ENCODE measurements at places on chromosomes 11 and 22.

GRCh38 chr11:93984196-93984567 is 37.0 kb upstream of the HEPHL1 start:
- no peak for DNase-seq

- DNase-seq: no peak
Measured at GRCh38 chr22:33897448-33897835, 22.8 kb downstream of the LARGE1 start.

DNA sequence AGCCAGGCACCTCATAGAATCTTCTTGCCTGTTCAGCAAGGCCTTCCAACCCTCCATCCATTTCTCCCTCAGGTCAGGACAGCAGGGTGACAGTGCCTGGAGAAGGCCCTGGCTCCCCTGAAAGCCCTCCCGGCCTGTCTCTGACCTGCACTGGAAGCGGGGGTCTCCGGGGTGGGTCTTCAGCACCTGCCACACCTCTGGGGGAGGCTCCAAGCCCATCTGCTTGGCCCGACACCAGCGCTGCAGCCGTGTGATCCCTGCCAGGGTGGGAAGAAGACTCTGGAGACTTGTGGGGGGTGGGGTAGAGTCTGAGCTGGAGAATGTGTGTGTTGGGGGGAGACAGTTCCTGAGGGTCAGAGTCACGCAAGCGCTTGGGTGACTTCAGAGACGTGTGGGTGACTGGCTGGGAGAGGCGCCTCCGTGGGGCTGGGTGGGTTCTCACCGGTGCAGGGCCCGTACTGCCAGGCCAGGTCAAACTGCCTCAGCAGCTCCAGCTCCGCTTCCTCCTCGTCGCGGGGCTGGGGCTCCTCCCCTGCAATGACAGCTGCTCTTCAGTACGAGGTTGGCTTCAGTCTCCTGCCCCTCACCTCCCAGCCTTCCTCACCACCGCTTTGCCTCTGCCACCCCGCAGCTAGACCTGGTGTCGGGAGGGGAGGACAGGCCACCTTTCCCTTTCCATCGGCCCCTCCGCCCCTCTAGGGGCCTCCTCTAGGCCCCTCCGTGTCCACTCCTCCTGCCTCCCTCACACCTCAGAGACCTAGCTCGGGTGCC is 615 bp downstream of the POLD4 start:
- DNase-seq: no peak

DNA sequence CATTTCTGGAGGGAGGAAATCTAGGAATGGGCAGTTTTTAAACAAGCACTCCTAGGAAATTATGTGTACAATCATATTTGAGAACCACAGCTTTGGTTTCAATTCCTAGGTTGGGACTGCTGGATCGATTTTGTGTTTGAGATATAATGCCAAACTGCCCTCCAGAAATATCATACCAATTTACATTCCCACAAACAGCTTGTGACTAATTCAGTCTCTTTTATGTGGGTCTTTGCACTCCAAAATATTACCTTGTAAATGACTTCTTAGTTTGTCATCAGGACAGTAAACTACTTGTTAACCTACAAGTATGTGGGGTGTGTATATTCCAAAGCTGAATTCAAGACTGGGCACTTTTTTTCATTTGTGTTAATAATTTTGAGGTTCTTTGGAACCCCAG is 9.8 kb upstream of the BARX2 start:
- no peak for DNase-seq

- no peak for DNase-seq
Measured at GRCh38 chr22:35947794-35948425, 80.7 kb downstream of the RBFOX2 start.

DNA sequence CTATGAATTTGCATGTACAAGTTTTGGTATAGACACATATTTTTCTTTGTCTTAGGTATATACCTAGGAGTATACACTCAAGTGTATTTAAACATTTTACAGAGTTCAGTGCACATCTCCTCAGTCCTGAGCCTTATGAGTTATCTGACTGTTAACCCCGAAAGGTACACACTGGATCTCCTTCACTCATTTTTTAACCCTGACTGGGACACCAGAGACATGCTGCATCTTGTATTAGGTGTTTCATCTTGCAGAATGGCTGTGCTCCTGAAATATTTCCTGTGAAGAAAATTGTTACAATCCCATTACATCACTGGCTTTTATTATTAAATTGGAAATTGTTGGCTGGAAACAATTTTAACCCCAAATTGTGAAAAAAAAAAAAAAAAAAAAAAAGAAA is 15.3 kb downstream of the PARVA start:
- no peak for DNase-seq

- DNase-seq: no peak
Measured at GRCh38 chr11:44673688-44674087, 53.1 kb upstream of the TSPAN18 start.

- no peak for DNase-seq
Measured at GRCh38 chr11:45043755-45044475, 93.2 kb upstream of the TP53I11 start.

DNA sequence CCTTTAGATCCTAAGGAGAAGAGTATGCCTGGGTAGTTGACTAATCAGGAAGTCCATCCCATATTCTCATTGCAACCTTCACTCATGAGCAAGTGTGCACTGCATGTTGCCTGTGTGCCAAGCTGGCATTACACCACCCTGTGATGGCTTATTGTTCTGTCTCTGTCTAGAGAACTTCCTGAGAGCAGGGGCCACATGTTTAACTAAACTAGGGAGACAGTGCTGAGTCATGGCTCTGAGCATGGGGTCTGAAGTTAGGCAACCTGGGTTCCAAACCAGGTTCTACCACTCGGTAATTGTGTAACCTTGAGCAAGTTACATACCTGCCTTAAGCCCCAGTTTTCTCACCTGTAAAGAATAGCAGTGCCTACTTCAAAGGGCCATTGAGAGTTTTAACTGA is 39.6 kb downstream of the CSNK2A3 start:
- DNase-seq: no peak

DNA sequence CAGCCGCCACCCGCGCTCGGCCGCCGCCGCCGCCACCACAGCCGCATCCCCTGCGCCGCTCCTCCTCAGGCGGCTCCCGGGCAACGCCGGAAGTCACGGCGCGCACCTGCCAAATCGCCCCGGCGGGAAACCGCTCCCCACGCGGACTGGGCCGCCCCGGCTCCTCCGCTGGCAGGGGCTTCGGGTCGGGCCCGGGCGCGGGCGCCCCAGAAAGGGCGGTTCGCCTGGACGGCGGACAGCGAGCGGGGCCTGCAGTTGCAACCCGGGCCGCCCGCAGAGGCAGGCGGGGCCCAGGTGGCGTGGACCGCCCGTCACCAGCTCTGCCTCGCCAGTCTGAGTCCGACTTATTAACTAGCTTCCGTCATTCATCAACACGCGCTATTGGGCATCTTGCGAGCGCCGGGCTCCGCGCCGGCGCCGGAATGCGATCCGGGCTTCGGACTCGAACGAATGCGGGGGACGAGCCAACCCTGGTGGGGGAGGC is at the start of gene HIRA:
TSS of gene HIRA (minus strand) at position 85 of the 484 bp plus-strand sequence. CDS start 257 bp downstream, outside the sequence.
- DNase-seq: no peak

Measured in esophagus squamous epithelium (tissue), 5 donors.